ENCODE measurements at places on chromosomes 2 and 18.

GRCh38 chr2:20013126-20013849 lies 820 bp upstream of the MATN3 start:
- H3K27ac ChIP-seq, result peak overlapping the region; percentile 93
- no peaks in the 10 kb centered on the region for H3K36me3 ChIP-seq
- no peak overlapping the region for H3K4me3 ChIP-seq
- no peaks in the 10 kb centered on the region for H3K27me3 ChIP-seq

DNA sequence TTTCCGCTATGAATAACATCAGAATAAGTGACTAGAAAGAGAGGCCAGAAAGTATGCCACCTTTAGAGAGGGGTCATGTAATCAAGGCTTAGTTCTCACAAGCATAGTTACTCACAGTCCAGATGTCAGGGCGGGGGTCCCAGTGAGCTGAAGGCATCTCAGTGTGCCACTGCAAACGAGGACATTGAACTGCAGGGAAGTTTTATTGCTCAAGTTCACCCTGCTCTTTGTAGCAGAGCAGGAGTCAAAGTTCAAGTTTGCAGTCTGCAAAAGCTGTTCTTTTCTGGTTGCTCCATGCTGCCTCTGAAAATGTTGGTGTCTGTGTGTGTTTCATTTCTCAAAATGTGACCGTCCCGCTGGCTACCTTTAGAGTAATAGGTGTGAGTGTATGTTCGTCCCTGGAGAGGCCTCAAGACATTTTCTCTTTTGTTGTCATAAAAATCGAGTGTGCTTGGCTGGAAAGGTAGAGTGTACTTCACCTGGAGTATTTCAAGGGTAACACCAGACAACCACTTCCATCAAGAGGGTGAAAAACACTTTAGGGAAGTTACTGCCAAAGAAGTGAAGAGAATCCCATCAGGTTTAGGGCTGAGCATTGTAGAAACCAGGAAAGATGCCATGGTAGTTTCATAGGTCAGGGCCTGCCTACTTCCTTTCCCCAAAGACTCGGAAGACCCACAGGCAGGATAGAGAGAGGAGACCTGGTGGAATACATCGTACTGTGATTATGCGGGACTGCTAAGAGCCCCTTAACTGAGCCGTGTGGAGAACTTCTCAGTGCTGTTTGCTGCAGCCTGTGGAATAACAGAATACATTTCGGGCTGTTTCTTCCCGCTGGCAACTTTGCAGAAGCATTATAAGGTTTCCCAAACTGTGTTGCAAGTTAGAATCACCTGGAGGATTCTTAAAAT lies 89.9 kb downstream of the LYPD6 start:
- peaks cover 13% of the 10 kb centered on the region for H3K4me1 ChIP-seq
- no peaks in the 10 kb centered on the region for H3K27me3 ChIP-seq
- H3K27ac ChIP-seq, result no peak overlapping the region
- DNase-seq, result no peak
- H3K4me3 ChIP-seq, result no peak overlapping the region

DNA sequence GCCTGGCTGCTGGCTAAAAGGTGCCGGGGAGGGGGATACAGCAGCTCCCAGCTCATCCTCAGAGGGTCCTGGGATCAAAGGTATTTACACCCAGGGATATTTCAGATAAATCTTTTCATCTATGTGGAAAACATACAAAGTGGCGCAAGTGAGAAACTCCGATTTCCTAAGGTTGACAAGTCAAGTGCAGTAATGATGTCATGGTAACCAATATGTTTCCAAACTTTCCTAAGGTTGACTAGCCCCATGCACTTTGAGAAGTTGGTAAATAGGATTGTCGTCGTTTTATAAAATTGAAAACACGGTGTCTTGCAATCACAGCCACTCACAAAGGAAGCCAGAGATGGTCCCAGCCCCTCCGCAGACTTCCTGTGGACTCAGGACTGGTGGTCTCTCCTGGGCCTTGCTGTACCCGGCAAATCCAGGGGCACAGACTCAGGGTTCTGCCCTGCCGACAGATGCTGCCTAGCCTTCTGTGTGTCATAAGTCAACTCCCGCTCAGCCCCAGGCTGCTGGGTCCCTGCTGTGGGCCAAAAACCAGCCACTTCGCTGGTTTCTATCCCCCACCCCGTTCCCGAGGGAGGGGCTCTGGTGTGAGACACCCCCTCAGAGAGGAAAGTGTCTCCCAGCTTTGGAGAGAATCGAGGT lies 111.2 kb upstream of the PPP1CB start:
- H3K27ac ChIP-seq, result no peak overlapping the region
- H3K4me1 ChIP-seq, result no peaks in the 10 kb centered on the region
- no peaks in the 10 kb centered on the region for H3K36me3 ChIP-seq
- H3K4me3 ChIP-seq, result no peak overlapping the region
- H3K27me3 ChIP-seq, result no peaks in the 10 kb centered on the region
- DNase-seq, result no peak

- no peak for DNase-seq
- peaks cover 24% of the 10 kb centered on the region for H3K4me1 ChIP-seq
- H3K27me3 ChIP-seq, result no peaks in the 10 kb centered on the region
- H3K27ac ChIP-seq, result no peak overlapping the region
Measured at GRCh38 chr18:62754026-62754425, 38.7 kb downstream of the PHLPP1 start.

GRCh38 chr2:210157526-210157925 lies 13.7 kb downstream of the KANSL1L start:
- no peaks in the 10 kb centered on the region for H3K27me3 ChIP-seq
- no peak overlapping the region for H3K27ac ChIP-seq
- no peaks in the 10 kb centered on the region for H3K4me1 ChIP-seq
- H3K36me3 ChIP-seq, result no peaks in the 10 kb centered on the region
- no peak overlapping the region for H3K4me3 ChIP-seq

DNA sequence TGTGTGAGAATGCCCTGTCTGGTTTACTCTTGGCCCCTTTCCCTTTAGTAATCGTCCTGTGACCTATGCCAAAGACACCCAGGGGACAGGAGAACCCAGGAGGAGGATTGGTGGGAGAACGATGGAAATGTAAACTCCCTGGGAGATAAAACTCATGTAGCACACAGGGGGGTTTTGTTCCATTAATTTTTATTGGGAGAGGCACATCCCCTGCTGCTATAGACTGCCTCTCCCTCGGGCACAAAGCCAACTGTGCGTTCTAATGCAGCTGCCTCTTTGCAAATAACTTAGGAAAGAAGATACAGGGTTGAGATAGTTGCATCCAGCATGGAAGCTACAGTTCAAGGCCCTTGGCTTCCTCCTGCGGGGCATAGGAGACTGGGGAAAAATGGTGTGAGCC lies 489.6 kb downstream of the SLC4A3 start:
- no peak for DNase-seq
- H3K27ac ChIP-seq, result no peak overlapping the region
- H3K36me3 ChIP-seq, result no peaks in the 10 kb centered on the region

- no peaks in the 10 kb centered on the region for H3K4me1 ChIP-seq
- no peaks in the 10 kb centered on the region for H3K36me3 ChIP-seq
Measured at GRCh38 chr18:36912887-36913286, 84.0 kb downstream of the KIAA1328 start.

DNA sequence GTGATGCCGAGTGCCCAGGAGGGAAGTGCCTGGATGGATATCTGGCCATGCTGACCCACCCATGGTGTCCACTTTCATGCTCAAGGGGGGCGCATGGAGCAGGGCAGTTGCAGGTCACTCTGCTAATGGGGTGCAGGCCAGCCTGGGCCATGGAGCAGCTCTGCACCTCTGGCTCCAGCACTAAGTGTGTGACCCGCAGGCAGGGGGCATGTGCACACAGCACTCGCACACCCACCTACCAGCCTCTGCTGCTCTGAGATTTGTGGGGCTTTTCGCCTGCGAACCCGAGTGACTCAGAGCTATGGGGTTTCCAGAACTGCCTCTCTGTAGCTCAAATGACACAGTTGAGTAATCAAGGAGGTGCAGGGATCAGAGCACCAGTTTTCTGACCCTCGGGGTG lies 66.2 kb downstream of the CYP26B1 start:
- no peak overlapping the region for H3K27ac ChIP-seq
- H3K36me3 ChIP-seq, result no peaks in the 10 kb centered on the region
- H3K4me1 ChIP-seq, result no peaks in the 10 kb centered on the region
- no peak for DNase-seq
- no peak overlapping the region for H3K4me3 ChIP-seq

DNA sequence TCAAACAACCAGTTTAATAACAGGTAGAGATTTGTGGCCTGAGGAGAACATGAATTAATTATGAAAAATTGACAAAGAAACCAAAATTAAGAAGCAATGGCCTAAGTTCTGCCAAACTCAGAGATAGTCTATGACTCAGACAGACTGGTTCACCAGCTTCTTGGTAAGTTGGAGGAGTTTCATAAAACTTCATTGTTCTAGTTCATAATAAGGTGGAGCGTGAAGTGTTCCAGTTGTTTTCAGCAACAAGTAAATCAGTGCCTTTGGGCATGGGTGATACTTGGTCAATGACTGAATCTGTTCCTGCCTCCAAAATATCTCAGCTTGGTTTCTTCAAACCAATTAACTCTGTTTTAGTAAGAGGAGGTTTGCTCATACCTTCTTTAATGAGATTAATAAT lies 40.0 kb downstream of the SLC40A1 start:
- H3K27me3 ChIP-seq, result no peaks in the 10 kb centered on the region
- no peaks in the 10 kb centered on the region for H3K4me1 ChIP-seq
- H3K4me3 ChIP-seq, result no peak overlapping the region
- H3K36me3 ChIP-seq, result no peaks in the 10 kb centered on the region
- DNase-seq, result no peak

DNA sequence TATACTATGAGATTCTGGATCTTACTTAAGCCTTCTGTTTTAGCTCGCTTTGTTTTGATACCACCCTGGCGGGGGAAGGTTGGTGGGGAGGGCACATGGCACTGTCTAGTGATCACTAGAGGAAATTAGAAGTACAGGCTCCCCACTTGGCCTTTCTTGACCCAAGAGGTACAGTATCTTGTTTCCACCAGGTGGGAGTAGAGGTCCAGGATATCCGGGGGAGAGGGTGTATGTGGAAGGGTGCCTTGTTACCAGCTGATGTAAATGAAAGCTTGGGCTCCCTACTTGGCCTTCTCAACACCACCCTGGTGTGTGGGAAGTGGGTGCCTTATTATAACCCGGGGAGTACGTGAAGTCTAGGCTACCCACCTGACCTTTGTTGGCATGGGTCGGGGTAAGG lies 7.5 kb downstream of the GALNT1 start:
- no peaks in the 10 kb centered on the region for H3K27me3 ChIP-seq
- H3K27ac ChIP-seq, result no peak overlapping the region
- H3K4me3 ChIP-seq, result no peak overlapping the region
- H3K4me1 ChIP-seq, result peaks cover 8% of the 10 kb centered on the region

- no peaks in the 10 kb centered on the region for H3K27me3 ChIP-seq
- DNase-seq, result no peak
- no peaks in the 10 kb centered on the region for H3K4me1 ChIP-seq
- no peaks in the 10 kb centered on the region for H3K36me3 ChIP-seq
- H3K4me3 ChIP-seq, result no peak overlapping the region
- no peak overlapping the region for H3K27ac ChIP-seq
Measured at GRCh38 chr2:105439141-105439540, 40.3 kb upstream of the FHL2 start.

DNA sequence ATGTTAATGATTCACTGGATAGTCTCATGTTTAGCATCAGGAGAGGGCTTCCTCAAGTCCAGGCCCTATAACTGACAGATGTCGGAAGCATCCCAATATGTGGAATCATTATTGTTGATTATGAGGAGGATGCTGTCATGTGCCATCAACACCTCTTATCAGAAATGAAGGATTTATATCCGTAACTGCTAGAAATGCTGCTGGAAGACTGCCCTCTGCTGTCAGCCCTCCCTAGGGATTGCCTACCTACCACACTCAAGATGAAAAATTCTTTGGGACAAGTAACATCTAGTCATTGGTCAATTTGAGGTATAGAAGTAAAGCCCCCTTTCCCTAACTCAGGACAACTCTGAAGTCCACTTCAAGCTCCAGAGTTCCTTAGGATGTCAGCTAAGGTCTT lies 1166.5 kb upstream of the NXPH2 start:
- no peaks in the 10 kb centered on the region for H3K36me3 ChIP-seq
- H3K4me1 ChIP-seq, result no peaks in the 10 kb centered on the region
- DNase-seq, result peak; percentile 46
- no peaks in the 10 kb centered on the region for H3K27me3 ChIP-seq

DNA sequence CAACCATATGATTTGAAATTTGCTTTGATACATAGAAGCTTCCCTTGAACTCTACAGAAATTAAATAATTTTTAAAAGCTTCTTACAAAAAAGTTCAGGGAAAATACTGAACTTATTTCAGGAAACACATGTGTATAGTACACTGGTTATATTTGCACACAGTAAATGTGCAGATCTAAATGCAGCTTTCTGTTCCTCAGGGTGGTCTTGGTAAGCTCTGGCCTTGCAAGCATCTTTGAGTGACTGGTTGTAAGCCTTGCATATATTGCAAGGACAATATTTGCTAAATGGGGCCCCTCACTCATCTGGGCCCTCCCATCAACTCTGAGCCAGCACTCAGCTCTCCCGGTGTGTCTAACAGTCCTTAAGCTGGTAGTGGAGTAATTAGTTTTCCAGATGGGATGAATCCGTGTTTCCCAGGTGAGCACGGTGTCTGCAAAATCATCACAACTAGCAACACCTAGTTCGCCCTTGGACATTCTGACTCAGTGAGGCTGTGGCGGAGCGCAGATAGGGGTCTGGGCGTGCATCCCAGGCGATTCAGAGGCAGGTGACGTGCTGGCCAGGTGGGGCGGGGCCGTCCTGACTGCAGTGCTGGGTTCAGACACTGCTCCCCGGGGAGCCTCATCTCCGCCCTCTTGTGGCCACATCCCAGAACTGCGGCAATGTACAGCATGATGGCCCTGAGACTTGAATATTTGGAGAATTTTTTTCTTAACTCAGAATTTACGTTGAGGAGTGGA lies 149.6 kb downstream of the MBP start:
- DNase-seq, result peak; percentile 87
- H3K27ac ChIP-seq, result no peak overlapping the region
- no peaks in the 10 kb centered on the region for H3K27me3 ChIP-seq
- no peak overlapping the region for H3K4me3 ChIP-seq
- no peaks in the 10 kb centered on the region for H3K4me1 ChIP-seq

GRCh38 chr18:55996717-55997116 lies 408.7 kb upstream of the TCF4 start:
- H3K27ac ChIP-seq, result no peak overlapping the region
- H3K27me3 ChIP-seq, result no peaks in the 10 kb centered on the region
- peaks cover 10% of the 10 kb centered on the region for H3K4me1 ChIP-seq
- no peak for DNase-seq
- no peak overlapping the region for H3K4me3 ChIP-seq

GRCh38 chr2:26530696-26531095 lies 52.8 kb upstream of the OTOF start:
- no peak overlapping the region for H3K27ac ChIP-seq
- no peak overlapping the region for H3K4me3 ChIP-seq
- no peaks in the 10 kb centered on the region for H3K27me3 ChIP-seq
- no peak for DNase-seq
- H3K4me1 ChIP-seq, result no peaks in the 10 kb centered on the region

DNA sequence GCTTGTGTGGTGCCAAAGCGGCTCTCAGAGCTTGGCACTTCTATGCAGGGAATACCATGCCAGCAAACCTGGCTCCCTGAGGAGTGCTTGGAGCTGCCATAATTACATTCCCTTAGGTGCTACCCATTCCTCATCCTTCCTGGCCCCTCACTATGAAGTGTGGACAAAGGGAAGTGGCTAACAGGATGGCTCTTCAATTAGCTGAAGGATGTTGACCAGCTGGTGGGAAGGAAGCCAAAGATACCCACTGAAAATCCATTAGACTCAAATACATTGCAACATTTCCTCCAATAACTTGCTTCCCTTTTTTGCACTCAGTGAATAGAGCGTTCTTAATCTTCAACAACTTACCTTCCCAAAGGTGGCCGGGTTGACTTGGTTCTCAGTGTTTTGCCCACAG lies 8.5 kb downstream of the RFX8 start:
- DNase-seq, result no peak
- no peaks in the 10 kb centered on the region for H3K36me3 ChIP-seq
- H3K4me3 ChIP-seq, result no peak overlapping the region
- H3K4me1 ChIP-seq, result no peaks in the 10 kb centered on the region
